ENCODE measurements at places on chromosomes 3 and 15.

GRCh38 chr3:113405180-113405579 lies 36.1 kb downstream of the CFAP44 start:
- peak; percentile 2 for DNase-seq

- no peak for DNase-seq
Measured at GRCh38 chr3:180267202-180267843, 230.6 kb upstream of the PEX5L start.

DNA sequence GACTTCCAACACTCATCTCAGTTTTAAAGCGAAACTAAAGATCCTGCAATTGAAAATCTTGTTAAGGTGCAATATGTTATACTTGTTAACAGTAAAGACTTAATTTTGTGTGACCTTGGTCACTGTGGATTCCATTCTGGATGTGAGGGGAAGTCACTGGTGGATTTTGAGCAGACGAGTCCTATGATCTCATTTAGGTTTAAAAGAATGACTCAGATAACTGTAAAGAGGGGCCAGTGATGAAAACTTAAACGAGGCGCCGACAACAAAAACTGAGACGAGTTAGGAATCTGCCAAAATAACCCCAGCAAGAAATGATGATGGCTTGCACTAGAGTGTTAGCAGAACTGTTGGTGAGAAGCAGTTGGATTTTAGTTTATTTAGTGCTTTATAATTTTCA lies 56.5 kb downstream of the LRRC28 start:
- DNase-seq = no peak

DNA sequence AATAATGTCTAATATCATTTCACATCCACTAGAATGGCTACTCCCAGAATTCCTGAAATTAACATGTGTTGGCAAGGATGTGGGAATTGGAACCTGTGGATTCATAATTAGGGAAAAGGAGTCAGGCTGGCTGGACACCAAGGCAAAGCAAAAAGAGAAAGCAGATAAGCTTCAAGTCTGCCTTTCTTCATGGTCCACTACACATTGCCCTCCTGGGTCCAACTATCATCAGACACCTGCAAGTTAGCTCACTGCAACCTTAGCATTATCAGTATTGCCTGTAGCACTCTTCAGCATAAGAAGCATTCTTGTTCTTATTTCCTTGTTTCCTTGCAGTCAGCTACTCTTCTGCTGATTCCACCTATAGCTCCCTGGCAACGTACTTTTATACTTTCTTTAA lies 124.3 kb downstream of the ZNF280D start:
- no peak for DNase-seq

DNA sequence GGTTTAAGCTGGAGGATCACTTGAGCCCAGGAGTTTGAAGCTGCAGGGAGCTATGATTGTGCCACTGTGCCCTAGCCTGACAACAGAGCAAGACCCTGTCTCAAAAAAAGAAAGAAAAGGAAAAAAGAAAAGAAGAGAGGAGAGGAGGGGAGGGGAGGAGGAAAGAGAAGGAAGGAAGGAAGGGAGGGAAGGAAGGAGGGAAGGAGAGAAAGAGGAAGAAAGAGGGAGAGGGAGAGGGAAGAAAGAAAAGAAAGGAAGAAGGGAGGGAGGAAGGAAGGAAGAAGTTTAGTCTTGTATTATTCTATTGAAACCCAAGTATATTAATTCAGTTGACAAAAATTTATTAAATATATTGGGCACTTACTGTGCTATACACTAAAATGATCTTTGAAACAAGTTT lies 11.5 kb downstream of the GOLM2 start:
- DNase-seq = no peak

GRCh38 chr3:72791161-72791560 lies 57.1 kb downstream of the SHQ1 start:
- no peak for DNase-seq

- DNase-seq = no peak
Measured at GRCh38 chr3:190362258-190362657, 25.7 kb upstream of the CLDN16 start.

GRCh38 chr3:194612221-194612620 lies 21.0 kb downstream of the TMEM44 start:
- DNase-seq = no peak

DNA sequence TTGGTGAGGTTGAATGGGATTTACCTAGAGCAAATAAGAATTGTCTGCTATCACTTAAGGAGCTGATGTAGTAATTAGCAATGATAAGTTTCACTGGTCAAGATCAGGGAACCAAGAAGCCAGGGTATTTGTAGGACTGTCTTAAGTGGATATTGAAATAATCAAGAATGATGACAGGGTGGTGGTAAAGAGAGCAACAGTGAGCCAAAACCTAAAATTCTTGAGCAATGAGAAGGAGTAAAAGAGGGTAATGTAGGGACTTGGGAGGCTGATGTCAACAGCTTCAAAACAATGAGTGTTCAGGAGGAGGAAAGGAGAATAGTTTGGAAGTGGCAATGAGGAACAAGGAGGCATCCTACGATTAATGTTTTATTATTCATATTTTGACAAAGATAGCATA lies 31.5 kb upstream of the SLC2A2 start:
- DNase-seq = no peak

DNA sequence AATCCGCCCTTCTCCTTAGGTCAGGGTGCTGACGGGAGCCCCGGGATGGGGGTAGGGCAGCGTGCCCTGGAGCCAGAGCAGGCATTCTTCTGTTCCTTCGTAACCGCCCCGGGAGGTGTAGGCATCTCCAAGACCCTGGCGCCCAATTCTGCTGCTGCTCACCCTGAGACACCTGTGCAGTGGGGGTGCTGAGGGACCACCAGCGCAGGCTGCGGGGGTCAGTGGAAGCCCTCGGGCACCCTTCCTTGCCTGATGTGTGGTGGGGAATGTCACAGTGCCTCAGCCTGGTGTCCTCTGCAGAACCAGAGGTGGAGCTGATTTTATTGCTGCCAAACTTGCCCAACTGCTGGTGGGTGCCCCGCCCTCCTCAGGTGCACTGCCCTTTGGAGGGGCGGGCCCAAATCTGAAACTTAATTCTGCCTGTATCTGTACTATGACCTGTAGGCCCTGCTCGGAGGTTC lies 7.3 kb downstream of the CSK start:
- no peak for DNase-seq

- no peak for DNase-seq
Measured at GRCh38 chr3:150174179-150174578, 203.5 kb upstream of the PFN2 start.
